HTR-8/SVneo (cell line): ENCODE measurements at places on chromosomes 12 and 14.
A peak's percentile ranks its signal among the peaks of the same experiment; 100 is the strongest.

GRCh38 chr12:51214895-51215294, 3.0 kb downstream of the POU6F1 start:
- no peak for DNase-seq

GRCh38 chr14:90570461-90570860, 173.6 kb downstream of the CALM1 start:
- no peak for DNase-seq

- DNase-seq: no peak
Observed at GRCh38 chr14:69812711-69813110, 15.7 kb upstream of the SLC10A1 start.

DNA sequence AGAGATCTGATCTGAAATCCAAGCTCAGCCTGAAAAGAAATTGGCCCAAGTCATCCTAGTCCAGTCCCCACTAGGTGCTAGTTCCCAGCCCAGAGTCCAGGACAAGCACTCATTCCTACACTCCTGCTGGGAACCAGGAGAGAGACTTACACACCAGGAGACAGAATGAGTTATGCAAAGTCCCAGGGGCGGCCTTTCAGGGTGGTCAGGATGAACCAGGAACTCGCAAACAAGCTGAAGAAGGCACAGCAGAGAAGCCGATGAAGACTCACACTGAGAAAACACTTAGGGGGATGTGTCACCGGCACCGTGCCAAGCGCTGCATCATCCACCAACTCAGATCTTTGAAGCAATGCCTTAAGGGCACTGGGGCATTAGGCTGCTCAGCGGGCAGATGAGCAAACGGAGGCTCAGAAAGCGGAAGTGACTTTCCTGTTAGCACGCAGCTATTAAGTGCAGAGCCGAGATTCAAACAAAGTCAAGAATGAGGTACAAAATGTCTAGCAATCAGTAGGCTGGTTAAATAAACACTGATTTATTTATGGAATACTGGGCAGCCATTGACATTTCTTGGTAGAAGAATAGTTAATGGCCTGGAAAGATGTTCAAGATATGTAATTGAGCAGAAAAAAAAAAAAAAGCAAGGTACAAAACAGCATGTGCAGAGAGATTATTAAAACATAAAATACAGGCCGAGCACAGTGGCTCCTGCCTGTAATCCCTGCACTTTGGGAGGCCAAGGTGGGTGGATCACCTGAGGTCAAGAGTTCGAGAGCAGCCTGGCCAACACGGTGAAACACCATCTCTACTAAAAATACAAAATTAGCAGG, 78.7 kb downstream of the LRRC74A start:
- DNase-seq: peak; percentile 99

- no peak for DNase-seq
Observed at GRCh38 chr12:106170285-106170684, 31.5 kb upstream of the NUAK1 start.

- no peak for DNase-seq
Observed at GRCh38 chr12:94702696-94703095, 52.3 kb upstream of the TMCC3 start.

- DNase-seq: peak; percentile 7
Observed at GRCh38 chr14:32078023-32078857, 1.1 kb downstream of the ARHGAP5 start.

DNA sequence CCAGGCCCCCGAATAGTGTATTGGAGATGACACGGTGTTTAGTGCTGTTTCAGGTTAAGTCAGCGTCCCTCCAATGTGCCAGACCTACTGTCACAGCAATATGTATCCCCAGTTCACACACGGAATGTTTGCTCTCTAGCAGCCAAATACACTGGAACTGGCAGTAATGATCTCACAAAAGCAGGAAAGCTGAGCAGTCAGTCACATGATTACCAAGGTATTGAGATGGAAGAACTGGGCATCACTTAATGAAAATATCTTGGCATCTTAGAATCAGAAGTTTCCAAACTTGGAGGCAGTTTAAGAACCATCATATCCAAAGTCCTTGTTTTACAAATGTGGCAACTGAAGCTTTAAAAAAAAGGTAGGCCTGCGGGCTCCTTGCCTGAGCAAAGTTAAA, 23.3 kb downstream of the NINJ2 start:
- no peak for DNase-seq

GRCh38 chr14:47988175-47988574, 312.8 kb upstream of the MDGA2 start:
- no peak for DNase-seq

DNA sequence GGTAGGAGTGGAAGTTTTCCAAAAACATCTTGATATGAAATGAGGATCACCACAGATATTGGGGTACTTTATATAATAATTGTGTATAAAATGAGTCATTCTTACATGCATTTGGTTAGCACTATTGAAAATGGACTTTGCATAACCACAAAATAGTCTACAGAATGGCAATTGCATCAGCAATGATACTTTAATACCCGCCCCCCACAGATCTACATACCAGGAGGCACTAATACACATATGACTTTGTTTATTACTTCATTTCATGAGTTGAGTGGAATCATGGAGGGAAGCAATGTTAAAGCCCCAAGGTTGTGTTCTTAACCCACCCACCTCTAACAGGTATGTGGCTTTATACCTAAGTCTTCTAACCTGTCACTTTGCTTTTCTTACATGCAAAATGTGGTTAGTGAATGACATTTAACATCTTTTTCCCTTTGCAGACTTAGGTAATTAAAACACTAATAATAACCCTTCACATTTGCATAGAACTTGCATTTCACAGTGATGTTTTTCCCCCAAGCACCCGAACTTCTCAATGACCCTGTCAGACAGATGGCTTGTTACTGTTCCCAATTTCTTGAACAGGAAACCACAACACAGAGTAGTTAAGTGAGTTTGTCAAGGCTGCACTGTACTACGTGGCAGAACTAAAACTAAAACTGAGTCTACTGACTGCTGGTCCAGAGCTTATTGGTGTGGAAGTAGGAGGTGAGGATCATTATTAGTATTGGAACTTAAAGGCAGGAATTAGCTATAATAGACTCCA, 101.9 kb downstream of the NPAS3 start:
- no peak for DNase-seq

- DNase-seq: peak; percentile 53
Observed at GRCh38 chr12:13278249-13278787, 81.8 kb downstream of the EMP1 start.

DNA sequence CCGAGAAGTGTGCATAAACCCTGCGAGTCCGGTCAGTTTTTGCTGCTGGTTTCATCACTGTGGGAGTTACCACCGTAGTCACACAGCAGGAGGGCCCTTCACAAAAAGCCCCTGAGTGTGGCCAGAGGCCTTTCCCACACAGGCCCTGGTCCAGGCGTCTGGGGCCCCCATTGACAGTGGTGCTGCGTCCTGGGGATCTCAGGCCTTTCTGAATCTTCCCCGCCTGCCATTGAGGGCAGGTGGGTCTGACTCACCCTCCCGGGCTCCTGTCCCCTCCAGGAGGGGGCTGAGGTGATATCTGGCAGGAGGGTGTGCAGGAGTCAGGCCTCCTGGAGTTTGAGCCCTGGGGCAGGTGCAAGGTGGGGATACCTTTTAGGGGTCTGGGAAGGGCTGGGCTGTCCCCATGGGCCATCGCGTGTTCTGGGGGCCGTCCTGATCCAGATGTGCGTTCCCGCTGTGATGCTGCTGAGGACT, 358.5 kb downstream of the TMEM121 start:
- DNase-seq: no peak

DNA sequence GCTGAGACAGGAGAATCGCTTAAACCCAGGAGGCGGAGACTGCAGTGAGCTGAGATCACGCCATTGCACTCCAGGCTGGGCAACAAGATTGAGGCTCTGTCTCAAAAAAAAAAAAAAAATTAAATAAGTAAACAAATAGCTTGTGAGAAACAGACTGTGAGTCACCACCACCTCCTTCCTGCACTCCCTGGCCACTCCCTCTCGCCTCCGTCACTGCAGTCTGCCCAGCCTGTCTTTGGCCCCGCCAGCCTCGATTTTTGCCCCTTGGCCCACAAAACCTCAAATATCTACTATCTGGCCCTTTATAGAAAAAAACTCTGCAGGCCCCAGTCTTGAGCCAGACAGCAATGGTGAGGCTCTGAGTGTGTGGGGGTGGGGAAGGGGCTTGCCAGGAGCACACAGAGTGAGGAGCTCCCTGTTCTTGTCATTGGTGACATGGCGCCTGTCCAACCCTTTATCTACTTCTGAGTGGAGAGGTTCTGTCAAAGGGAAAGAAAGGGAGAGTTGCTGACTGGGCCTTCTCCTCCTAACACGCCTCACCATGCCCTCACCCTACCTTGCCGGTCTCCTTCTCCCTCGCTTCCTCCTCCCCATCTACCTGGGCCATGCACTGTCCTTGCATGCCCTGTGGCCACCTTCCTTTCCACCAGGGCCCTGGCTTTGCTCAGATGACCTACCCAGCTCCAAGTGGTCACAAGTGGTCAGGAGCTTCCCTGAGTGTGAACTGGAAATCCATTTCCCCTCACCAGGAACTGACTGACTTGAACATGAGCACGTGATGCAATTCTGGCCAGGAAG, 22.1 kb downstream of the LGMN start:
- peak; percentile 84 for DNase-seq

- peak; percentile 31 for DNase-seq
Observed at GRCh38 chr14:34051966-34052657, 101.2 kb upstream of the EGLN3 start.

DNA sequence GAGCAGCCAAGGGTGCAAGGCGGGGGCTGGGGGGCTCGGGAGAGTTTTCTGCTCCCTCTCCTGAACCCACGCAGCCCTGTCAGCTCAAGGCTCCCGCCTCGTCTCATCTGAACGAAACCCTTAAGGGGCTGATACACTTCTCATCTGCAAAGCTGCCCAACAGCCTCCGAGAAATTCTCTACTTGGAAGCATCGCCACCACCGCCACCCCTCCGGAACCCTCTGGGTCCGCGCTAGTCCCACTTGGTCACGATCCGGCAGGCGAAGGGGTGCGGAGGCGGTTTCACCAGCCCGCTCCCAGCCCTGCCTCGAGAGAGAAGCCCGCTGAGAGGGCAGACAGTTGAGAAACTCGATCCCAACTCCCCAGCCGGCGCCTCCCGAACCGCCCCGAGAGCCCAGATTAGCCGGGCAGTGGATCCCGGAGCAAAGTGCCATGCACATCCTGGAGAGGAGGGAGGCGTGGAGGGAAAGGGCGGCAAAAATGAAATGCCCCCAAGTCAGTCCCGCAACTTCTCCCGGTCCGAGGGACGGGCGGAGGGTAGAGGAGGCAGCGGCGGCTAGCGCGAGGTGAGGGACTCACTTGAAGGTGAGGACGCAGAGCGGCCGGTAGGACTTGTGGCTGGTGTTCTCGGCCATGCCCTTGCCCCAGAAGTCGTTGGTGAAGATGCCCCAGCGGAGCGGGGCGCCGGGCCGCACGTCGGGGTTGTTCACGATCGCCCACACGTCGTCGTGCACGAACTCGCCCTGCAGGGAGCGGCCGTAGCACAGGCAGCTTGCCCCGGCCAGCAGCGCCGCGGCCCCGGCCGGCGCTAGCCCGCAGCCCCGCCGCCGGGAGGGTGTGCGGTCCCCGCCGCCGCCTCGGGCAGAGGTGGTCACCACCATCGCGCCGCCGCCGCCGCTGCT, 620 bp downstream of the TMTC1 start:
- no peak for DNase-seq

GRCh38 chr12:5776091-5776490, 169.0 kb downstream of the ANO2 start:
- no peak for DNase-seq

- no peak for DNase-seq
Observed at GRCh38 chr12:128120035-128120434, 146.9 kb upstream of the TMEM132C start.

- no peak for DNase-seq
Observed at GRCh38 chr14:27410981-27411380, 813.1 kb upstream of the NOVA1 start.

DNA sequence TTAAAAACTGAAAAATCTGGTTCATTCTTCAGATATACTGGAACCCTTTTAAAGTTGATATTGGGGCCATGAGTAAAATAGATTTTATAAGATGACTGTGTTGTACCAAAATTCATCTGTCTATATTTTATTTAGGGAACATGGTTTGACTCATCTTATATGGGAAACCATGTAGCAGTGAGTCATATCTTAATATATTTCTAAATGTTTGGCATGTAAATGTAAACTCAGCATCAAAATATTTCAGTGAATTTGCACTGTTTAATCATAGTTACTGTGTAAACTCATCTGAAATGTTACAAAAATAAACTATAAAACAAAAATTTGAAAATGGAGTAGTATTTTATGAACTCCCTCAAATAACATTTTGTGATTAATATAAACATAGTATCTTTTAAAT, 14.2 kb downstream of the PTGER2 start:
- peak; percentile 35 for DNase-seq

- no peak for DNase-seq
Observed at GRCh38 chr12:95624589-95624988, 73.3 kb upstream of the USP44 start.

GRCh38 chr12:40117818-40118217, 11.9 kb upstream of the SLC2A13 start:
- no peak for DNase-seq

- DNase-seq: no peak
Observed at GRCh38 chr12:17829813-17830212, 260.2 kb downstream of the RERGL start.

- no peak for DNase-seq
Observed at GRCh38 chr14:91354979-91355685, 62.5 kb downstream of the CCDC88C start.

DNA sequence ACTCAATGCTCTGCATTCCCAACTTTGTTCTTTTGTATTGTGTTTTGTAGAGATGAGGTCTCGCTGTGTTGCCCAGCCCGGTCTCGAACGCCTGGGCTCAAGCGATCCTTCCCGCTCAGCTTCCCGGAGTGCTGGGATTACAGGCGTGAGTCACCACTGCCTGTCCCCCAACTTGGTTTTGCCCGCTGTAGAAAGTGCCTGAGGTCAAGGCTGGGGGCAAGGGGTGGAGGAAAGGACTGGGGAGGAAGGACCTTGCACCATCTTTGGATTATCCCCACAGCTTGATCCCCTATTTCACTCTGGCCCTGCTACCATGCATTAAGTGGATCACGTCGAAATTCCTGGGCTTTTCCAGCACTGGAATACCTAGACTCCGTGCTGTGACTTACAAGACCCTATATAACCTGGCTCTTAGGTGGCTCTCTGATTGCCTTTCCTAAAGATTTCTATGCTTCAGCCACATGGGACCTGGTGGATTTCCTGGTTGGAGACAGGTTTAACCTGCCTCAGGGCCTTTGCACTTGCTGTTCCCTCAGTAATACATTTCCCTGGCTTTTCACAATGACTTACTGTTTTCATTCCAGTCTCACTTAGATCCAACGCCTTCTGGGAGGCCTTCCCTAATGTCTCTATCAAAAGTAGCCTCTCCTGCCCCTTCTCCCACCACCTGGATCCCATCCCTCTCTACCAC, 608 bp upstream of the PIANP start:
- no peak for DNase-seq

GRCh38 chr12:11500861-11501230, 105.5 kb upstream of the PRB2 start:
- no peak for DNase-seq

DNA sequence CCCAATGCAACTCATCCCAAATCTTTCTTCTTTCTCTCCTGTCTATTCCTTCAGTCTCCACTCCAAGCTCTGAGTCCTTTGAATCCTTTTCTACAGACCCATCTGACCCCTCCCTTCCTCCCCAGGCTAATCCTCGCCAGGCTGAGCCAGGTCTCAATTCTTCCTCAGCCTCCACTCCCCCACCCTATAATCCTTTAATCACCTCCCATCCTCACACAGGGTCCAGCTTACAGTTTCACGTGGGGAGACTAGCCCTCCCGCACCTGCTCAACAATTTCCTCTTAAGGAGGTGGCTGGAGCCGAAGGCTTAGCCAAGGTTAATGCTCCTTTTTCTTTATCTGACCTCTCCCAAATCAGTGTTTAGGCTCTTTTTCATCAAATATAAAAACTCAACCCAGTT, 63.8 kb downstream of the MOK start:
- no peak for DNase-seq
